ENCODE measurements at places on chromosomes 6 and 20.
A peak's percentile ranks its signal among the peaks of the same experiment; 100 is the strongest.

DNA sequence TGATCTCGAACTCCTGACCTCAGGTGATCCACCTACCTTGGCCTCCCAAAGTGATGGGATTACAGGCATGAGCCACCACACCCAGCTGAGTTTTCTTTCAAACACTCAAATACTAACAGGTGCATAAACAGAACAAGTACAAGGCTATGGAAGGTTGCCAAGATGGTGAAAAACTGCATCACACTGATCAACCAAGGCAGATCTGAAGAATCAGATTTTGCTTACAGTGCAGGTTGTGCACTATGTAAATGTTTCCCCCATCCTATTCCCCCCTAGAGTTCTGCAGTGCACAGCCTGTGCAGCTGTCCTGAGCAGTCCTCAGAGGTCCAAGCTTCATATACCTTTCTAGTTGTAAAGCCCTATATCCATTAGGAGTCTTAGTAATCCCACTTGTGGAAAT is 73.0 kb downstream of the GFRA4 start:
- DNase-seq, result no peak

- no peak for DNase-seq
Measured at GRCh38 chr6:51118792-51119191, 300.1 kb downstream of the TFAP2B start.

- DNase-seq, result no peak
Measured at GRCh38 chr6:17450397-17450796, 57.0 kb downstream of the CAP2 start.

GRCh38 chr6:15779726-15780125 is 116.9 kb upstream of the DTNBP1 start:
- no peak for DNase-seq

GRCh38 chr6:147067184-147067583 is 137.0 kb upstream of the STXBP5 start:
- DNase-seq, result no peak

DNA sequence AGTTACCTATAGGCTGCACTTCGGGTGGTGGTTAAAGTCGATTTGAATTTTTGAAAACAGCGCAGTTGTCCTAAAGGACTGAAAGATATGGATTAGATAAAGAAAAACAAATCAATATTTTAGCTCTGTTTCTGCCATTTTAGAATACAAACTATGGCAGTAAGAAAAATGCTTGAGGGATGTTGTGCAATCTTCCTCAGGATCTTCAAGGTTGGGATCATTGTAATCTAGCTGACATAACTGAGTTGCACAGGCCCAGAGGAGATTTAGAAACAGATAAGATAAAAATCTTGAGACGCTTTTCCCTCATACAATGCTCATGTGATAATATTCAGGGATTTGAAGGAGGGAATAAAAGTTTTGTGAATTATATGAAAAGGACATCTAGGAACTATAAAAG is 926 bp downstream of the PEX3 start:
- no peak for DNase-seq

DNA sequence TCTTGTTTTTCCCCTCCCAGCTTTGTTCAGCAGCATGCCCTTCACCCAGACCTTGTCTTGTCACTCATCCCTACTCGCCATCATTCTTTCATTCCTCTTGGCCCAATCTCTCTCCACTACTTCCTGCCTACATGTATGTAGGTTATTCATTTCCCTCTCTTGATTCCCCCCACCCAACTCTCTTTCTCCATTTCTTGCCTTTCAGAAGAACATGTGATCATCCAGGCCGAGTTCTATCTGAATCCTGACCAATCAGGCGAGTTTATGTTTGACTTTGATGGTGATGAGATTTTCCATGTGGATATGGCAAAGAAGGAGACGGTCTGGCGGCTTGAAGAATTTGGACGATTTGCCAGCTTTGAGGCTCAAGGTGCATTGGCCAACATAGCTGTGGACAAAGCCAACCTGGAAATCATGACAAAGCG is 2.6 kb downstream of the HLA-DRA start:
- DNase-seq, result no peak

- no peak for DNase-seq
Measured at GRCh38 chr6:85476532-85476931, 26.6 kb downstream of the NT5E start.

- no peak for DNase-seq
Measured at GRCh38 chr20:1741309-1742048, 83.9 kb upstream of the SIRPG start.

GRCh38 chr6:13892017-13892645 is 32.6 kb upstream of the RNF182 start:
- no peak for DNase-seq

GRCh38 chr6:88864359-88865054 is 98.9 kb downstream of the RNGTT start:
- DNase-seq, result no peak

- DNase-seq, result no peak
Measured at GRCh38 chr6:74606582-74607071, 599.2 kb downstream of the COL12A1 start.

- DNase-seq, result peak; percentile 50
Measured at GRCh38 chr6:80338201-80338836, 231.8 kb downstream of the BCKDHB start.

DNA sequence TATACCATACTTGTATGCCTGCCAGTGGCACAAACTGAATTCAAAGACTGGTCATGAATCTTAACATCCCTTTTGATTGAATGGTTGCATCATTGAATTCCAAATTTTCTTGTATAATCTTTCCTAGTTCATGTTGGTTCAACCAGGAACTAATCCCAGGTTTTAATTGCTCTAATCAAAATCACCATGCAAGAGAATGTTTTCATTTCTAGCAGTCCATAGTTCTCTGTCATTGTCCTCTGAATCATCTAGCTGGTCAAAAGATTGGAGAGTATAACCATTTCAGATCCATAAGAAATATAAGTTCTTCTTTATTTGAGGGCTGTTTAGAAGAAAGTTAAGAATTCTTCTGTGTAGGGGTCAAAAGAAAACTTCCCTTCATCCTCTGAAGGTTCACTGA is 57.2 kb downstream of the ZNF292 start:
- DNase-seq, result no peak

GRCh38 chr6:114762145-114762544 is 419.3 kb upstream of the HS3ST5 start:
- no peak for DNase-seq

DNA sequence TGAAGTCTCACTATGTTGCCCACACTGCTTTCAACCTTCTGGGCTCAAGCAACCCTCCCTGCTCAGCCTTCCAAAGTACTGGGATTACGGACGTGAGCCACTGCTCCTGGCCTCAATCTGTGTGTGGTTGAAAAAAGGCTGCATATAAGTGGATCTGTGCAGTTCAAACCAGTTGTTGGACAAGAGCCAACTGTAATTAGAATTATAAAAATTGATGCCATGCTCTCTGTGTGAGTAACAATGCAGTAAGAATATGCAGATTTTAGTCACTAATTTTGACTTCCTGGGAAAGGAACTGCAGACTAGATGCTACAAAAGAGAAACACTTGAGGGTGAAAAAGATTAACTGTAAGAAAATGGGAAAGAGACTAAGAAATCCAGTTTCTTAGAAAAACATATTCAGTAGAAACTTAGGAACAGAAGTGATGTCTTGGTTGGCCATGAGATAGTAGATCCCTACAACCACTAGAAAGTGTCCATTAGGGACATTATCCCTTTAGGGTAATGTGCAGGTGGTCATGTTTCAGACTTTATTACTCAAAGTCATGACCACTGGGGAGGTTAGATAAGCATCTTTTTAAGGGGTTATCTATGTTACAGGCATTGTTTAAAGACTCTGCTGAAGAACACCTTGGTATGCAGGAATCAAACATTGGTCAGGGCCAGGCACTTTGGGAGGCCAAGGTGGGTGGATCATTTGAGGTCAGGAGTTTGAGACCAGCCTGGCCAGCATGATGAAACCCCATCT is 26.3 kb downstream of the ITCH start:
- DNase-seq, result no peak

DNA sequence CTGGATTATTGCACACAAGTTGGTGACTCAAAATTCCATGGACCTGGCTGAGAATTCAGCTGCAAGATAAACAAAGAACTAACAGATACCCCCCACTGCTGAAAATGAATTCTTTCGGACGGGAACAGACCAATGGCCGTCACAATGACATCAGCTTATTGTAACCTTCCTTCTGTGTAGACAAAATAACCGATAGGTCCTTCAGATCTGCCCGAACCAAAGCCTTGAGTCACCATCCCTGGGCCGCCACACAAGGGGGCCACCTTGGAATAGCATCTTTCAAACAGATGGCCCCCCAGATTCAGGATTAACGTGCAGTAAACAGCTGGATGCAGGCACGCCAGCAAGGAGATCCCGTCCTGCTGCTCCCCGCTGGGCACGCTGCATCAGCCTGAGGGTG is 214.0 kb upstream of the EXOC2 start:
- no peak for DNase-seq

GRCh38 chr20:23340524-23340923 is 10.1 kb upstream of the NXT1 start:
- no peak for DNase-seq

- DNase-seq, result no peak
Measured at GRCh38 chr20:36548704-36549627, 7.6 kb downstream of the MYL9 start.

DNA sequence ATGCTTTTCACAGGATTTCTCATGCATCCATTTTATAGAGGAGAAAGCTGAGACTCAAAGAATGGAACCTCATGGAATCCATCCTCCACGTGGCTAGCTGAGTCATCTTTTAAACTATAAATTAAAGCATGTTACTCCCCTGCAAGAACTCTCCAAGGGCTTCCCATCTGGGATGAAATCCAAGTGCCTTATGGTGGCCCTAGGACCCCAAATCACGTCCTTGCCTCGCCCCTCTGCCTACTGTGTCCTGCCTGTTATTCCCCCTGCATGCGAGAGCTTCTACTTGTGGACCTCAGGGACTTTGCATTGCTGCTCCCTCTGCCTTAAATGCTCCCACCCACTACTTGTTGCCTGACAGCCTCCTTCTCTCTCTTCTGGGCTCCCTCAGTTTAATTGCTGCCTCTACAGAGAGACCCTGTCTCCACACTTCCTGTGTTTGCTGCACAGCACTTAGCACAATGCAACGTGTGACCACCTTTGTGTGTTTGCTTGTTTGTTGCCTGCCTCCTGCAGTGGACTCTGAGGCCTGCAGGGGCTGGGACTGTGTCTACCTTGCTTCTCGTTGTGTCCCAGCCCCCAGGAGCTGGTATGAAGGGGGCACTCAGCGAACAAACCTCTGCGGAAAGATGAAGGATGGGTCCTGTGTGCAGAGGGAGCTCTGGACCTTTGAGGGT is 39.4 kb downstream of the TOX2 start:
- no peak for DNase-seq

DNA sequence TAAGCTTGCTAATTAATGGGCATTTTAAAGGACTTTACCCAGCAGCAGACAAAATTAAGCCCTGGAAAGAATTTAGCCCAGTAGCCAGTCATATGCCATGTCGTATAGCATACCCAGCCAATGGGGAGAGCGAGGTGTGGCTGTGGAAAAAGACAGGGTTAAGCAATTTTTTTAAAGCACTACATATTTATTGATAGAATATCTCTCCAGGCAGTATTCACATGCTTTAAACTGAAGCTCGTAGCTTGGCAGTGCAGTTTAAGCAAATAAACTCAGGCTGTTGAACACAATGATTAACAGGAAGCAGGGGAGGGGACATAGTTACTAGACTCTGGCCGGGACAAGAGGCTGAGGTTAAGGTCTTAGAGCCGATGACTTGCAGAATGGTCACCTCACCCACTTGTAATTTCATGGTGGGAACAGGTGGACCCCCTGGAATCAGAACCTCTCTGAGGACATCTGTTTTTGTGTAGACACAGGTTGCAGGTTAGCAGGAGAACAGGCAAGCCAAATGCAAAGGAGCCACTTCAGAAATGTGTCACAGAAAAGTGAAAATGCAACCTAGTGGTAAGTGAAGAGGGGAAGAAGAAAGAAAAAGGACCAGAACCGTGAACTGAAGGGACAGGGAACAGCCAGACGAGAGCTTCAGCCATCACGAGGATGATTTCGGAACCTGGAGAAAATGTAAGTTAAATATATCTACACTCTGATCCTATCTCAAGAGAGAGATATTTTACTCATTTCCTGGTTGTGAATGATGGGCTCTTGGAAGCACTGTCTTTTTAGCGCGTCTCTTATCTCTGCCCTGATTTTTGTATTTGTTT is 7.2 kb downstream of the GCNT2 start:
- DNase-seq, result no peak

- DNase-seq, result no peak
Measured at GRCh38 chr6:142647449-142648035, 297.4 kb downstream of the HIVEP2 start.
